Progenitor cell of endocrine pancreas (in vitro differentiated cells): ENCODE measurements at places on chromosomes 3 and 15.
A peak's percentile ranks its signal among the peaks of the same experiment; 100 is the strongest.

DNA sequence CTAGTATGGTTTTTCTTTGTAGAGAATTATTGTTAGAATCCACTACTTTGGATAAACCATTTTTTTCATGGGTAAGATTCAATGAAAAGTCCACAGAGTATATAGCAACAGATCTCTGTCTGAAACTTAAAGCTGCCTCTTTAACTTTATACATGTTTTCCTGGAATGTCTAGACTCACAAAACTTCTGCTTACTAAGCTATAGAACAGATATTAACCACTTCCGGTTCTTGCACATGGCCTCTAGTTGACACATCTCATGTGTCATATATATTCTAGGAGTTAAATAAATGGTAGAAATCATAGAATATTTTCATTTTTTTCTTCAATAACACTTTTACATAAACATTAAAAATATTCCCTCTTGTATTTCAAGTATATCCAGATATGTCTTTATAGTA lies 1693.9 kb downstream of the SI start:
- DNase-seq = no peak

GRCh38 chr15:40075298-40076044 lies 33.2 kb downstream of the BMF start:
- no peak for DNase-seq

DNA sequence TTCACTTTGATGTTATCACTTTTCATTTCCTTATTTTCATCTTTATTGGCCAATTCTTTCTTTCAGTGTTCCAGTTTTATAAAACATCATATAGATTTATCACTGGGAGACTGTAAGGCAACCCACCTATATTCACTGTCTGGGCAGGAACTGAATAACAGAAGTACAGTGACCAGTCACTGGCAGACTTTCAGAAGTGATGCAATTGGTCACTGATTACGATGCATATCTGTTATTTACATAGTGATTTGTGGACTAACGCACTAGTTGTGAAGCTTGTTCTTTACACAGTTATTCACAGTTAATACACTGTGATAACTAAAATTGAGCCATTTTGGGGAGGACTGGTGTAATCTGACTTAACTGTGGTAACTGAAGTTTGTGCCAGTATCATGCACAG lies 190.2 kb upstream of the DPH6 start:
- no peak for DNase-seq

DNA sequence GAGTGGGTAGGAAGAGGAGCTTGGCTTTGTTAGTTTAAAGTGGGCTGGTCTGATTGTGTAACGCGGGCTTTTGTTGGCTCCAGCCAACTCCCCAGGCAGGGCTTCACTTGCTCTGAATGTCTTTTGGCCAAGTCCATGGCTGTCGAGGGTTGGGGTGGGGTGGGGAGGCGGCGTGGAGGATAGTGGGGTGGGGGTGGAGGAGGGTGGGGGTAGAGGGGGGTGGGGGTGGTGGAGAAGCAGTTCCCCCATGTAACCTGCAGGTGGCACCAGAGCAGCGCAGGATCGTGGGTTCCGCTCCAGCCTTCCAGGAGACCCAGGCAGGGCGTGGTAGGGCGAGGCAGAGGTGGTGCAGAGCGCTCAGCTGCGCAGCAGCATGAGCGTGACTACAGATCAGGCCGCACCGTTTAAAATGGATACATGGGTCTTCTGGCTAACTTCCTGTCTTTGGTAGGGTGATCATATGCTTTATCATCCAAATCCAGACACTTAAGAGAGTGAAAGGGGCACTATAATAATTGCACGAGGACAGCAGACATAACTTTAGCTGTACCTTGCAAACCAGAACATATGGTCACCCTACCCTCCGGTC lies 28.3 kb downstream of the GOLGA6A start:
- peak; percentile 41 for DNase-seq

GRCh38 chr3:152328841-152329240 lies 60.1 kb downstream of the MBNL1 start:
- DNase-seq = no peak

GRCh38 chr3:136211547-136211946 lies 15.4 kb upstream of the MSL2 start:
- DNase-seq = no peak

DNA sequence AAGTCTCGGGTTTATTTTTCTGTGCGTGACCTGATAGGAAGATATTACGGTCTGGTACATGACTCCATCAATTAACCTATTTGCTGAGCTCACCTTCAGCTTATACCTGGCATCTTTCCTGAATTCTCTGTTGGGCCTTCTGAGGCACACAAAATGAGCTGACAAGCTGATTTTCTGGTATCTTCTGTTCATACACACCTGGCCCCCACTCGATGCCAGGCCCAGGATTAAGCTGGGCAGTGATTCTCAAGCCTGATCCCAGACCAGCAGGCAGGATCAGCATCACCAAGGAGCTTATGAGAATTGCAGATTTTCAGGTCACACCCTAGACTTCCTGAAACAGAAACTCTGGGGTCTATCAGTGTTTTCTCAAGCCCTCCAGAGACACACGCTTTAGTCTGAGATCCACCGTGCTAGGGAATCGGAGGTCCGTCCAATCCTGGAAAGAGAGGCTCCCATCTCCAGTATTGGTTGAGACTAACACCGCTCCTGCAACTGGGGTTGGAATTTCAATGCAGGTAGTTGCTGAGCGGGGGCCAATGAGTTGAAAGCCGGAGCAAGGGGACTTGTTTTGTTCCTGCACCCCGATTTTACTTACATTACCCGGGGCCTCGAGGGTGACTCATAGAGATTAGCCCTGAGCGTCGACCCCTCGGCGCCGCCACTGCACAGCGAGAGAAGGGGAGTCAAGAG lies 636 bp upstream of the EIF1B start:
- DNase-seq = no peak

- DNase-seq = no peak
These were observed 101.0 kb upstream of the THBS1 start for GRCh38 chr15:39479911-39480310.

- no peak for DNase-seq
These were observed 688.1 kb downstream of the ZNF385D start for GRCh38 chr3:21062831-21063294.

GRCh38 chr3:126261037-126261436 lies 80.7 kb upstream of the ALDH1L1 start:
- no peak for DNase-seq

DNA sequence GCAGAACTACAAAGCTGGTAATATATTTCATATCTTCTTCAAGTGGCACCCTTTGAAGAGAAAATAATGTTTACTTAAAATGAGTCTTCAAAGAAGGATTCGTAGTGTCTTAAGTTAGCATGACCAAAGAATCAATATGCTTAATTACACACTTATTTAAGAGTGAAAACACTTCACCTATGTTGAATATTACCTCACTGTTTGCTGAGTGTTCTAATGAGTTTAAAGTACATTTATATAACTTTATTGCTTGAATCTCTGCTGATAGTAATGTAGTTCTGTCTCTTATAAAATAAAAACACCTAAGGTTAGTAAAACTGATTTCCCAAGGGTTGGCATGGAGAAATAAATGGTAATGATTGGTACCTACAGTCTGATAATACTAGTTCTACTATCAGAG lies 143.3 kb upstream of the SLC2A2 start:
- no peak for DNase-seq

DNA sequence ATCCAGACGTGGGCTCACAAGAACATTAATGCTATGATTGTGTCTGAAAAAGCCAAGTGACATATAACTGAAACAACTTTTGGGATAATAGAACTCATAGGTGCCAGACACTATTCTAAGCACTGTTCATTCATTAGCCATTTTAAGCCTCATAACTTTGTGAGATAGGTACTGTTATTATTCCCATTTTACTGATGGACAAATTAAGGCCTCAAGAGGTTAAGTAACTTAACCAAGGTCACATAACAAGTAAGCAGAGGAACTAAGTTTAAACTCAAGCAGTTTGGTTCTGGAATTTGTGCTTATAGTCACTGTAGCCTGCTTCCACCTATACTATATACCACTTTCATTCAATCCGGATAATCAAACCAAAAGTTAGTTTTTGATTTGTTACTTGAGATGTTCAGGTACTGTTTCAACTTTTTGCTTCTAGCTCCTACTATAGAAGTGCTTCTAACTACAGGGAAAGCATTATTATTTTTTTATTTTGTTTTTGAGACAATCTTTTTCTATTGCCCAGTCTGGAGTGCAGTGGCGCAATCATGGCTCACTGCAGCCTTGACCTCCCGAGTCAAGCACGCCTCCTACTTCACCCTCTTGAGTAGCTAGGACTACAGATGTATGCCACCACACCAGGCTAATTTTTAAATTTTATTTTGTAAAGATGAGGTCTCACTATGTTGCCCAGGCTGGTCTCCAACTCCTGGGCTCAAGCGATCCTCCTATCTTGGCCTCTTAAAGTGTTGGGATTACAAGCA lies 41.9 kb downstream of the TIPARP start:
- no peak for DNase-seq

- DNase-seq = no peak
These were observed 4.0 kb downstream of the SOX2 start for GRCh38 chr3:181715571-181716340.

DNA sequence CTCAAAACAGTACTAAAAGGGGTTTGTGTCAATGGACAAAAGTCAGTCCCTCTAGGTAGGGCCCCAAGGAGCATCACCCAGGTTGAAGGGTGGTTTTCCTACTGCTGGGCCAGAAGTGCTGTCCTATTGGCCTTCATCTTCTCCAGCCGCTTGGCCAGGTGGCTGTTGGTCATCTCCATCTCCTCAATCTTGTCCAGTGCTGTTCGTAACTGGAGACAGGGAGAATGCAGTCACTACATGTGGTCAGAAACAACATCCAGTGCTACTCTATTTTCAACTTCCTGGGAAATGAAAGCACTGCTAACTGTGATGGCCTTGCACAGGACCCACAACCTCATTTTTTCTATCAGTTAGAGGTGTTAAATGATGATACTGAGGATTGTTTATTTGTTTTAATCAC lies 60.4 kb downstream of the MLH1 start:
- no peak for DNase-seq

DNA sequence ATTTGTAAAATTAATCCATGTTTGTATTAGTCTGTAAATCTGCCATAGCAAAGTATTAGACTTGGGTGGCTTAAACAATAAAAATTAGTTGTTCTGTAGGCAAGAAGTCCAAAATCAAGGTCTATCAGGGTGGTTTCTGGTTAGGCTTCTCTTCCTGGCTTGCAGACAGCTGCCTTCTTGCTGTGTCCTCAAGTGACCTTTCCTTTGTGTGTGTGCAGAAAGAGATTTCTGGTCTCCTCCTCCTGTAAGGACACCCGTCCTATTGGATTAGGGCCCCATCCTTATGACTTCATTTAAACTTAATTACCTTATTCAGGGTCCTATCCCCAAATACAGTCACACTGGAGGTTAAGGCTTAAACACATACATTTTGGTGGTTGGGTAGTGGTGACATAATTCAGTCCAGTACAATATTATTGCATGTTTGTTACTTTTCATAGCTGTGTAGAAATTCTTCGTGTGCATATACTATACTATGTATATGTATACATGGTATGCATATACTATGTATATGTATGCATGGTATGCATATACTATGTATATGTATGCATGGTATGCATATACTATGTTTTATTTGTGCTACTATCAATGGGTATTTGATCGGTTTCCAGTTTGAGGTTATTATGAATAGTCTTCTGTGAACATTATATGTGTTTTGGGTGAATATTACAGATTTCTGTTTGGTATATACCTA lies 57.9 kb upstream of the RNU6-1 start:
- DNase-seq = no peak
